Smooth muscle cell of the coronary artery (primary cell): ENCODE measurements at places on chromosomes 3 and 15. TPM values are rescaled to one million over a fixed set of nuclear protein-coding genes. Genes with fewer than 3 reads are reported as not detected.

Gene SAXO2
- 0.23 and 0.98 TPM in 2 replicates for total RNA-seq

Gene BLOC1S6
- total RNA-seq, result 44.5 and 76.7 TPM in 2 replicates

Gene BTD
- total RNA-seq, result 18.1 and 39.7 TPM in 2 replicates

Gene MINAR1
- total RNA-seq, result 0.47 and 0.98 TPM in 2 replicates

Gene A4GNT
- not detected in 2 replicates for total RNA-seq

Gene FSTL1
- 822 and 852 TPM in 2 replicates for total RNA-seq

Gene RASSF1
- total RNA-seq, result 16.4 and 31.6 TPM in 2 replicates

Gene WDR72
- not detected in 2 replicates for total RNA-seq

Gene BNC1
- 0.30 and 0.47 TPM in 2 replicates for total RNA-seq

Gene CRYGS
- 0.75 and 1.4 TPM in 2 replicates for total RNA-seq
